ENCODE measurements at places on chromosomes 5 and 9.

DNA sequence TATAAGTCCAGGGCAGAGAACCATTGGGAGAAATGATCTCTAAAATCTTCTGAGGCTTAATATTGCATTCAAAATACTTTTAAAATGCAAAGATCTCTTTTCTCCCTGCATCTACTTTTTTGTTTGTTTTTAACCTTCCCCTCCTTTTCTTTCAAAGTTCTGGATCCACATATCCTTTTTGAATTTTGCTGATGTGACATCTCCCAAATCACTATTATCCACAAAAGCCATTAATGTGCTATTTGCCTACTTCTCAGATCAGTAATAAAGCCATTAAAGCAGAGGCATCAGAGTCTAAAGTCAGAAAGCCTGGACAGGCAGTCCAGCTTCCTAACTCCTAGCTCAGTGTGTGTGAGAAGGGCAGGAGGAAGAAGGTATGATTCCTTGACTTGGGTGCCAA is 114.2 kb downstream of the EBF1 start:
- DNase-seq: no peak

- no peak for DNase-seq
These were observed 1.2 kb downstream of the JAK2 start for GRCh38 chr9:4986296-4986695.

GRCh38 chr9:109859447-109859846 is 79.4 kb downstream of the PALM2AKAP2 start:
- DNase-seq: no peak

DNA sequence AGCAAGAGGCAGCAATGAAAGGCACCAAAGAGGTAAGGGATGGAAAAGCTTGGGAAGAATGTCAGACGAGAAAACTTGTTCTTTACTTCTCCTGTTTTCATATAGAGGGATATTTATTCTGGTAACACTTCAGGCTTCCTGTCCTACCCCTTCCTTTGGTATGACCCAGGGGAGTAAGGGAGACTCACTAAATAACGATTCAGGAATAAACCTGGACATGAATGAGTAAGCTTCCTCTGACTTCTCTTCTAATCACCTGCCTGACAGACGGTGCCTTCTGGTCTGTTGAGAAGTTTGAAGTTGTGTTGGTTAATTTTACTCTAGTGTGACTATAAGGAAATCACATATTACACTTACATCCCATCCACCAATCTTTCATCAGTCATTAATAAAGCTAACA is 461.2 kb downstream of the CDH12 start:
- no peak for DNase-seq

GRCh38 chr5:17216974-17217492 is 398 bp upstream of the BASP1 start:
- peak; percentile 78 for DNase-seq

GRCh38 chr9:87783180-87783579 is 57.3 kb downstream of the CTSL start:
- no peak for DNase-seq

Data from islet precursor cell (in vitro differentiated cells).